ENCODE measurements at places on chromosomes 6 and 20.

DNA sequence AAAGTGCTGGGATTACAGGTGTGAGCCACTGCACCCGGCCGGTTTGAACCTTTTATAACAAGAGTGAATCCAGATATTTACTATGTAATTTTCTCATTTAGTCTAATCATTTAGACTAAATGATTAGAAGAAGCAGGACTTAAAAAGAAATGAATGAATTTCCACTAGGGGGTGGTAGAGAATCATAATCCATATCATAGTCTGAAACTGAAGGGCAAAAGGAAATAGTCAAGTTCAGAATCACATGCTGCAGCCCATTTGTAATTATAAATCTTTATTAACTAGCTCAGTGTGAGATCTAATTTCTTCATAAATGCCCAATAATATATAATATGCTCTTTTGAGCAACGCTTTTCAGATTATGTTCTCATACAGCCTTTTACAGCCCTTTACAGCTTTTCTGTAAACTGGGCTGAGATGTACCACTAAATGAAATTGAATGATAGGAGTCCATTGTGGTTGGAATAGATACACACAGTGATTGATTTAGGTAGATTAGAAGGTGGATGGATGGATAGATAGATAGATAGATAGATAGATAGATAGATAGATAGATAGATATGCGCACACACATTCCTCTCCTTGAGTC is 31.8 kb downstream of the PSMB9 start:
- DNase-seq: peak; percentile 81

- DNase-seq: no peak
These were observed 442.5 kb upstream of the ID4 start for GRCh38 chr6:19394687-19395086.

GRCh38 chr6:11260249-11261038 is 28.0 kb upstream of the NEDD9 start:
- no peak for DNase-seq

DNA sequence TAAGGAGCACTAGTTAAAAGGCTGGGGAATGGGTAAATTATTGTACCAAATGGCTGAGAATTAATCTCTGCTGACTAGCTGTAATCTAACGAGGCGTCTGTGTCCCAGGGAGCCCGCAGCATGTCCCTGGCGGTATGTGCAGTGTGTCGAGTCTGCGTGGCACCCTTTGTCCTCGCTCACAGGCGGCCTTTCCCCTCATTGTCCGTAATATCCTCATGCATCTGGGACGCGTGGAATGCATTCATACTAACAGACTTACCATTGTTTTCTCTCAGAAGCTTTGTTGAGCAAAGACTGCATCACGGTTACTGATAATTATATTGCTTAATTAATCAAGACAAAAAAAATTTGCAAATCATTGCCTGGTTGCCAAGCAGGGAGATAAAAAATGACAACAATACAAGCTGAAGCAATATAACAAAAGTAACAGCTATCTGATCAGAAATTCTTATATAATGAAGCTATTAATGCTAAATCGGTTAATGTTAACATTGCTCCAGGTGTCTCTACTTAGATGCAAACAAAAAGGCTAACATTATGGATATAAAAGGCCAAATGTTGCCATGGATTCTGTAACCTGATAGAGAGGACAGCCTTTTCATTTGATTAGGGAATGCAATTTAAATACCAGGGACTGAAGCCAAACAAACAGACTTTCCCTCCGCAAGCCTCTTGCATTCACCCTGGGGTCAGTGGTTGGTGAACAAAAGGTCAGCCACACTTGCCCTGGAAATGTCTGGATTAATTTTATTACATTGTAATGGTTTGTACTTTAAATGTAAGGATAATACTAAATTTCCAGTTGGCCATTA is 124.8 kb downstream of the INSM1 start:
- DNase-seq: no peak

GRCh38 chr6:5190507-5190906 is 70.2 kb downstream of the LYRM4 start:
- DNase-seq: peak; percentile 66

Measured in hepatocyte (in vitro differentiated cells).